Vagina (tissue), 2 donors: ENCODE measurements at places on chromosomes 1 and 21. TPM values are rescaled to one million over a fixed set of nuclear protein-coding genes. Genes with fewer than 3 reads are reported as not detected.

DNA sequence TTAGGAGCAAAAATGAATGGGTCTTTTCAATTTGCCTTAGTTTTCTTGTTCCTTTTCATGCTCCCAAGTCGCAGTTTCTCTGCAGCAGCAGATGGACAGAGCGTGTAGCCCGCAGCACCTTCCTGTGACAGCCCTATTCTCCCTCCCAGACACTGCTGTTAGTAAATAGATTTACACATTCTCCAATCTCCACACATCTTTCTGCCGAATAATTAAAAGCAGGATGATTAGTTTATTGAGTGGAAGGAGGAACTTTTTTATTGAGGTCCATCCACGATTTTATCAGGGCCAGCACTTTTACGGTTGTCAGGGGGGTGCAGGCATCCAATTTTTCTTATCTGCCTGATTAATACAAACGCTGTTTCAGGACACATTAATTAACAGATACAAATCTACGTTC lies 98.2 kb upstream of the USH2A start:
- DNase-seq: no peak

- DNase-seq: no peak
Measured at GRCh38 chr1:225462429-225462713, 34.5 kb upstream of the LBR start.

DNA sequence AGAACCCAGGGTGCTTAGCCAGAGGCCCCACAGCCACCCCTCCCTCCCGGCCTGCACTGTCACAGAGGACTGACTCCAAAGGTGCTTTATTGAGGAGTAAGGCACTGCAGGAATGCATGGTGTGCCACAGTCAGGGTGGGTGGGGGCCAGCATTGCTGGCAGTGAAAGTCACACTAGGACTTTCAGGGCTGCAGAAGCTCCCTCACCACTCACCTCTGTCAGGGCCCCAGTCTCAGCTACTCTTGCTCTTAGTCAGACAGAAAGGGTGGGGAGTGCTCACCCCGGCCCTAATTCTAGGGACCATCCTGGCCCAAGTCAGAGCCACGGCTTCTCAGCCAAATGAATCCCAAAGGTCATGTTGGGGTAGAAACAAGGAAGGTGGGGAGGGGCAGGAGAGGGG lies 19.4 kb downstream of the KNCN start:
- no peak for DNase-seq

GRCh38 chr1:40986328-40986783 lies 6.9 kb downstream of the CTPS1 start:
- DNase-seq: no peak

GRCh38 chr1:72915581-72915980 lies 633.2 kb upstream of the NEGR1 start:
- DNase-seq: no peak

DNA sequence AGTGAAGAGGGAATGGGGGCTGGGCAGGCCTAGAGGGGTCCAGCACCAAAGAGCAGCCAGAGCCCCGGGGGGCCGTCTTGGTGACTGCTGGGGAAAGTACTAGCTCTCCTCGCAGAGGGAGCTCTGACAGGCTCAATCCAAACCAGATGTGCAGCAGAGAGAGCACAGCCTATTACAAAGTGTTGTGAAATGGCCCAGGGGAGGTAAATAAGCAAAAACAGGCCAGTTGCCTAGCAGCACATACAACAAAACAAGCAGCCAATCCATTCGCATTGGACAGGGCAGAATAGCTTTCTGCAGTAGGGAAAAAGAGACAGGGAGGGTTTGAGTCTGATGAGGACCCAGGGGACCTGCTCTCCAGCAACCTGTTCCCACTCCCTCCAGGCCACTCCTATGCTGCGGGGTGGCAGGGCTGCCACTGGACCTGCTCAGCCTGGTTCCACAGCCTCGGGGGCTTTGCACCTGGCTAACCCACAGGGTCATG lies 239.6 kb upstream of the FGGY start:
- DNase-seq: peak; percentile 95

GRCh38 chr1:18954270-18955071 lies 2.0 kb downstream of the IFFO2 start:
- no peak for DNase-seq

- DNase-seq: no peak
Measured at GRCh38 chr1:65880611-65881010, 87.9 kb downstream of the PDE4B start.

DNA sequence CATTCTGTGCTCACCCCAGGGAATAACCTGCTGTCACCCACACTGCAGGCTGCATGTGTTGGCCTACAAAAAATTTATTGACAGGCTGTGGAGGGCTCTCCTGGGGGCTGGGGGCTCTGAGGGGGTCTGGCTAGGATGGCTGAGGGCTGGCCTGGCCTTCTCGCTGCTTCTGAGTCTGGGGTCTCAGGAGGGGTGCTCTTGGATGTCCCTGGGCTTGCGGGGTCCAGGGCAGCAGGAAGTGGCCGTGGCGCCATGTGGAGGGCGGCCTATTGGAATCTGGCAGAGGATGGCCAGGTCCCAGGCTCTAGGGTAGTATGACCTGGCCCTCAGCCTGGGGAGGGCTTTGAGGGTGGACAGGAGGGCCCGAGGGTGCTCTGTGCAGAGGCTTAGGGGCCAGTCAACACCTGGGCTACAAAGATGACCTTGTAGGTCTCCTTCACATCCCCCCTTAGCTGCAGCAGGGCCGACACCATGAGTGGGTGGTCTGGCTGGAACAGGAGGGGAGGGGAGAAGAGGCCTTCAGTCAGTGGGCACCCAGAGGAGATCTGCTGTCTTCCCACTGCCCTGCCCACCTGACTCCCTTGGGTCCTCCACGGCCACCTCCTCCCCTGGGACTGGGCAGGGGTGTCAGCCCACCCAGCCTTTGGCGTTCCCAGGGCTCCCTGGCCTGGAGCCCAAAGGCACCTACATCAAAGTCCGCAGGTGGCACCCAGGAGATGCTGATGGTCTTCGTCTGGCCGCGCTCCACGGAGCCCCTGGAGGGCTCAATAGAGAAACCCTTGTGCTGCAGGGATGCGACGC lies 3.0 kb upstream of the TMEM52 start:
- no peak for DNase-seq

DNA sequence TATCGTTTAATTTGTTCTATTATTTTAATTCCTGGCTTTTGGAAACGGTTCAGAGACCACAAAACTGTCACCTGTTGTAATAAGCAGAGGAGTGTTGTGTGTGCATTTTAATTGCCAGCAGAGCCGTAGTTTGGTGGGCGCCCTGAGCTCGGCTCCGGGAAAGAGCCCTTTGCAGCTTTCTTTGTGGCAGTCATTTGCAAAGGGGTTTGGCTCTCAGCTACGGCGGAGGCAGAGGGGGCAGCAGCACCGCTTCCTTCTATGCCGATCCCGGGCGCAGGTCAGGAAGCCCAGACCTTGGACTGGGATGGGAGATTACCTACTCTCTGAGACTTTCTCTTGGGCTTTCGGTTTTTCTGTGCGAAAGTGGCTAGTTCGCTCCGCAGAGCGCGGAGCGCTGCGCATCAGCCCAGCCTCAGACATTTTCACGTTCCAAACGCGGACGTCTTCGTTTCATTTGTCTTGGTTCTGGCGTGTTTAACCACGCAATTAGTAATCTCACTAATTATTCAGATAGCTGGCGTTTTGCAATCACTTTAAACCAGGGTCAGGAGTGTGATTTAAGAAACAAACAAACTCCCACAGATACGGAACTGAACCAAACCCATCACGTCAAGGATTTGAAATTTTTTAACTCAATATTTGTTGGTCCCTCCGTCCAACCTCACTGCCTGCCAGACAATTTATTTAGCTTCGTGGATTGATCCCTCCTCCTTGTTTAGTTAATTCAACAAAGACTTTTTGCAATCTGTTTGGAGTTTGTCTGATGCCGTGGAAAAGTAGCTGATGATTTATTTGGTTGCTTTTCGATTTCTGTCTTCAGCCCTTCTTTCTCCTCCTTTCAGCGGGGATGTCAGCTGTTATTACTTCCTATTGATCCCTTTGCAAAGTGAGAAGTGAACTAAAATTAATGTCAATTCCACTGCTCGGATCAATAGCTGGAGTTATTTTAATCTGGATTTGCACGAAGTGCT lies 3.9 kb downstream of the RNF220 start:
- no peak for DNase-seq

- no peak for DNase-seq
Measured at GRCh38 chr1:85342207-85342606, 65.8 kb upstream of the BCL10 start.

GRCh38 chr21:26079366-26079765 lies 91.2 kb downstream of the APP start:
- no peak for DNase-seq

GRCh38 chr1:33768106-33768505 lies 95.8 kb upstream of the HMGB4 start:
- DNase-seq: no peak

HHAT gene
- 11.8 TPM for total RNA-seq

HSD11B1 gene
- 18.7 TPM for total RNA-seq

CR1L gene
- not detected for total RNA-seq

CRYAA gene
- not detected for total RNA-seq

SYDE2 gene
- 4.7 TPM for total RNA-seq

EBNA1BP2 gene
- total RNA-seq: 43.5 TPM

BLACAT1 gene
- 0.98 TPM for total RNA-seq
